Activated naive CD8-positive, alpha-beta T cell treated with anti-CD3 and anti-CD28 coated beads, Interleukin-2, amount 10 ng/mL, durations not matched to agents 7 days and 5 days (primary cell): ENCODE measurements at places on chromosomes 7 and 10. TPM values are rescaled to one million over a fixed set of nuclear protein-coding genes. Genes with fewer than 3 reads are reported as not detected.

Gene TRPV5
- total RNA-seq: not detected

Gene MAGI2
- 0.19 TPM for total RNA-seq

Gene IDI2
- total RNA-seq: not detected

Gene CHN2
- 7.2 TPM for total RNA-seq

Gene PPP1R3C
- not detected for total RNA-seq

Gene MET
- not detected for total RNA-seq

Gene SPRN
- total RNA-seq: not detected

Gene HOXA5
- total RNA-seq: not detected

Gene STEAP1B
- not detected for total RNA-seq

Gene NPSR1
- total RNA-seq: not detected
